Amniotic stem cell (primary cell): ENCODE measurements at places on chromosomes 13 and 19.

GRCh38 chr13:50810998-50811397 lies 32.5 kb downstream of the DLEU7 start:
- no peak for DNase-seq

DNA sequence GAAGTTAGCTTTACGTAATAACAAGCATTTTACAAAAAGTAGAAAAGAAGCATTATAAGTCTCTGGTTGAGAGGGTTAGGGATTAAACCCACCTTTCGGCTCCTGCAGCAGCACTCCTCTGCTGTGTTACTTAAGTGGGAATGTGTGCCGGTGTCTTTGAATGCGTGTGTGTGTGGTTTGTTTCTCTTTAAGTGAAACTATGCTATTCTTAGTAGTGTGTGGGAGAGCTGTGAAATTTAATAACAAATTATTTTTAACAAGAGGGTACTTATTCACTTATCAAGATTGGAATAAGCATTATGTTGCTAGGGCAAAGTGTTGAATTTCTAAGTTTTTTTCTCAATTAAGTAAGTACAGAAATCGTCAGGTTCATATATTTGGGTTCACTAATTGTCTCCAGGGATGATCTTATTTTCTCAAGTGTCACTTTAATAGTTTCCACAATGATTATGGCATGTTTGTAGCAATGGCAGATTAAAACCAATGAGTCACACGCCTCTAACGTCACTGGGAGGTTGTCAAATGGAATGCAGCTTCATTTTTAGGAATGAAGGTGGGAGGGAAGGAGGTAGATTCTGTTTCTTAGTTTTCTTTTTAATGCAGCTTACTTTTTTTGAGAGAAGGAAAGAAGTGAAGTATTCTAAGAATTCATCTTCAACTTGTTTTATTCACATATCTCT lies 151.3 kb downstream of the LMO7 start:
- no peak for DNase-seq

DNA sequence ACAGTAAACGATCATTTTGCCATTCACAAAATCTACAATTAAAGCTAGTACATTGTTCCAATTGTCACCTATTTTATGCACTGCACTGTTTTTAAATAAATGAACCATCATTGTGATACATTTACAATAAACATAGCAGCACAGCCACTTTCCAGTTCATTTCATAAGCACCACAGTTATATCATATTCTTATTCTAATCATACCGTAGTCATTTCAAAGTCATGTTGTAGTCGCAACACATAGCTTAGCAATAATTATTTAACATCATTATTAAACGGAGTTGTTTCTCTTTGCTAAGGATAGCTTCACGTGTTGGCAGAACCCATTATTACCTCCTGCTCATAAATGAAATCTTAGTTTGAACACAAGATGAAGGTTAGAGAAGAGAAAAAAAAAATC lies 2.2 kb upstream of the PCDH9 start:
- DNase-seq: no peak

DNA sequence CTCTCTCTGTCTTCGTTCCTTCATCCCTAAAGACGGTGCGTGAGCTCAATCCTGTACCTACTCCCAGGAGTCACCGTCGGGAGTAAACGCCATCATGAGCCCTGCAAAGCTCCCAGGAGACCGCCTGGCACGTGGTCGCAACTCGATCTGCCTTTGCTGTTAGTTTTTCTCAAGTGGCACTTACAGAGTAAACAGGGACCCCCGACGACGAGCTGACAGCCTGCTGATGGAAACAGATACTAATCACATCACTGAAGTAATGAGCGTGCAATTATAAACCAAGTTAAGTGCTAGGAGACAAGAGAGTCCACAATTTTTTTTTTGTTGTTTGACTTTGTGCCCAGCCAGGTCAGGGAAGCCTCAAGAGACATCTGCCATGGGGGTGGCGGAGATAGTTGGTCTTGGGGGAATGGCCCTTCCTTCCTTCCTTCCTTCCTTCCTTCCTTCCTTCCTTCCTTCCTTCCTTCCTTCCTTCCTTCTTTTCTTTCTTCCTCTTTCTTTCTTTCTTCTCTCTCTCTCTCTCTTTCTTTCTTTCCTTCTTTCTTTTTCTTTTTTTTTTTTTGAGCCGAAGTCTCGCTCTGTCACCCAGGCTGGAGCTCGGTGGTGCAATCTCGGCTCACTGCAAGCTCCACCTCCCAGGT lies 23.6 kb downstream of the CACNG6 start:
- DNase-seq: no peak

- DNase-seq: peak; percentile 89
These were observed 4.2 kb upstream of the SPACA6 start for GRCh38 chr19:51688671-51689571.

DNA sequence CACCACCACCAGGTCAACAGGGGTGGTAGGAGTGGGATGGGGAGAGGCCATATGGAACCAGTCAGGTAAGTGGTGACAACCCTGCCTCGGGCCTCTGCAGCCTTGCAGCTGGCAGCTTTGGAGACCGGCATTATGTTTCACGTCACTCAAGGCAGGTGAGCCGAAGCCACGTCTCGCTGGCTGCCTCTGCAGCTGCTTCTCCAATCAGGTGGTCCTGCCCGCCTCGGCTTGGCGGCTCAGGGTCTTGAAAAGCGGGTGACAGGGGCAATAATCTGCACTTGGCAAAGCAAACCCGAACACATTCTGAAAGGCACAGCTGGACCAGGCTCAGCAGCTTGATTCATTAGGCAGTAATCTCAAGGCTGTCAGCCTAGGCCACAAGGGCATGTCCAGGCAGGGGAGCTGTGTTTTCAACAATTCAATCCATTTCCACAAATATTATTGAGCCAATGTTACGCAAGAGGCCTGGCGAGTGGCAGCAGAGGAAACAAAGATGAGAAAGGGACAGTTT lies 77.4 kb upstream of the PCDH8 start:
- no peak for DNase-seq

DNA sequence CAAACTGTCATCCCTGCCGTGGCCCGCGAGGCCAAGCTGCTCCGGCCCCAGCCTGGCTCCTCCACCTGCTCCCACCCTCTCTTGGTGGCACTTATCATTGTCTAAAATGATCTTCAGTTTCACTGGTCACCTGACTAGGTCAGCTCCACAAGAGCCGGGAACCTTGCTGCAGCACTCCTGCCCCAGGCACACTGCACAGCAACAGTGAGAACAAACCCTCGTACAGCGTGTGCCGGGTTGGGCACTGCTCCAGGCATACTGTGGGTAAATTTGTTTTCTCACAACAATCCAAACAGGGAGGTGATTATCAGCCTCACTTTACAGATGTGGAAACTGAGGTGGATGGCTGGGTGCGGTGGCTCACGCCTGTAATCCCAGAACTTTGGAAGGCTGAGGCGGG lies 8.9 kb downstream of the DEDD2 start:
- no peak for DNase-seq

DNA sequence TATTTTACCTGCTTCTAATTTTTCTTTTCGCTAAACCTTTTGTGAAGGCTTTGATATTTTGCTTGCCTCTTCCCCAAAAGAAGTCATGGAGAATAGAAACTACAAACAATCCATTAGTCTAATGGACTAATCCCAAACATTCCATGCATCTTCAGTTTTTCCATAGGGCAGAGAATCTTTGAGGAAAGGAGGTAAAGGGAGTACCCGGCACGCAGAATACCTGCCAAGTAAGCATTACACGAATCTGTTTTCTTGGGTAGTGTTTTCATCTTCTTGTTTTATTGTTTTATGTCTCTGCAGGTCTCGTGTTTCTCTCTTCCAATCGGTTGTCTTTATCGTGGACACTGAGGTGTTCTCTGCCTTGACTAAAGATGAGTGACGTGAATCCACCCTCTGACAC lies at the start of gene NLRP8:
Gene NLRP8, plus strand, starts transcription at position 301 of the 400 bp plus-strand sequence.
- DNase-seq: no peak

DNA sequence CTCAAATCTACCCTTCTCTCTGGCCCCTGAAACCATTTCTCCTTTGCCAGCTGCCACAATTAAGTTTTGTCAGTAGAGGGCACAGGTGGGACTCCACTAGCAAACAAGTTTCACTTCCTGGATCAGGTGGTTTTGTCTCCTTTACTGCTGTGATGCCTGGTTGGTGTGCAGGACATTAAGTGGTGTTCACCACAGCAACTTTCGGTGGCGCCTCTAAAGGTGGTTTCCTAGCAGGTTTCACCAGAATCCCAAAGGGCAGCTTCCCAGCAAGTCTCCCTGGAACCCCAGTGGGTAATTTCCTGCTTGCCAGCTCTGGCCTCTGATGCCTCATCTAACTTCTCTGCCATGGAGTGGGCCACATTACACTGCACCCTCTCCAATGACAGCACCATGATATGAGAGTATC lies 16.6 kb downstream of the MED4 start:
- DNase-seq: no peak

DNA sequence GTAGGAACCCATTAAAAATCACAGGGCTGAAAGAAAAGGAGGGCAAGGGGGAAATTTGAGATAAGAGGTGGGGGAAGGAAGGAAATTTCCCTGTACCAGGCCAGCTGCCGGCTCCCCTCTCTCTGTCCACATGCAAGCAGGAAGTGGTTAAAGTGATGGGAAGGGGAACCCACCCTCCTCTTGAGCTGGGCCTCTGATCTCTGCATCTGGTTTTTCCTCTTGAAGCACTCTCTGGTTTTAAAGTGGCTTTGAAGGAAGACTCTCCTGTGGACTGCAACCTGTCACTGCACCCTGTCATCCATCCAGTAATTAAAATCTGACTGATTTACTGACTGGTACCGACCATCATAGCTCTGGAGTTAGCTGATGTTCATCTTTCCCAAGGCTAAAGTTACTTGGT lies 239.6 kb downstream of the TSHZ3 start:
- no peak for DNase-seq

DNA sequence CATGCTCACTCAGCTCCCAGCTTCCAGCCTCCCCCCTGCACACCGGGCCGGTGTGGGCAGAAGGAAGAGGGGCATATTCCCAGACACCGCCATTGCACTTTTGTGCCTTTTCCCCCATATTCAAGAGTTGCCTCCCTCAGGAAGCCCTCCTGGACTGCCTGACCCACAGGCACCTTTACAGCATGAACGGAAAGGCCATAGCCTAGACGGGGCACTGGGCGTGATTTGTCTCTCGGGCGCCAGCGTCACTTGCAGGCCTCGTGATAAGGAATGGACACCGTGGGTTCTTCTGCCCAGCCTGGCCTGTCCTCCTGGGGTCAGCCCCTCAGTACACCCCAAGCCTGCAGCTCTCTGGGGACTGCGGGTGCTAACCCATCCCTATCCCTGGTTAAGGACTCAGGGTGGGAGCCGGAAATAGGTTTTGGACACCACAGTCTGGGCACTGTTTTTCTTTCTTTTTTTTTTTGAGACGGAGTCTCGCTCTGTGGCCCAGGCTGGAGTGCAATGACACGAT lies 933 bp upstream of the UQCR11 start:
- no peak for DNase-seq

DNA sequence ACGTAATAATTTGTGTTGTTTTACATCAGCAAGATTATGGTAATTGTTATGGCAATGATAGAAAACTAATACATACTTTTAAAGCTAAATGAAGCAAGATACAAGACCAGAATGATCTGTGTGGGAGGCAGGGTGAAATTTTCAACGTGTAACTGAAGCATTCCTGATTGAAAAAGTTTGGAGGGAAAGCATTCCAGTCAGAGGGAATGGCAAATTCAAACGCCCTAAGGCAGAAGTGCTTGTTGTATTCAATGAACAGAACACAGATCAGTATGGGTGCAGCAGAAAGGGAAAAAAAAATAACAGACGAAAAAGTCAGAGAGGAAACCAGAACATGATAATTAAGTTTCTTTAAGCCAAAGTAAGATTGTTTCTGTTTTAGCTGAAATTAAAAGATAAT lies 928.5 kb upstream of the SLITRK1 start:
- no peak for DNase-seq

DNA sequence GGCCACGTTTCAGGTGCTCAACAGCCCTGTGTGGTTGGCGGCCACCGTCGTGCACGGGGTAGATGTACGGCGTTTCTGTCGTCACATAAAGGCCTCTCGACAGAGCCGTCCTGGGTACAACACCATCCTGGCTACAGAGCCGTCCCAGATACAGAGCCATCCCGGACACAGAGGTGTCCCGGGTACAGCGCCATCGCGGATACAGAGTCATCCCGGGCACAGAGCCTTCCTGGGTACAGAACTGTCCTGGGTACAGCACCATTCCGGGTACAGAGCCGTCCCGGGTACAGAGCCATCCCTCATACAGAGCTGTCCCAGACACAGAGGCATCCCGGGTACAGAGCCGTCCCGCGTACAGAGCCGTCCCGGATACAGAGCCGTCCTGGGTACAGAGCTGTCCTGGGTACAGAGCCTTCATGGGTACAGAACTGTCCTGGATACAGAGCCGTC lies 222.7 kb upstream of the SOX1 start:
- DNase-seq: no peak

DNA sequence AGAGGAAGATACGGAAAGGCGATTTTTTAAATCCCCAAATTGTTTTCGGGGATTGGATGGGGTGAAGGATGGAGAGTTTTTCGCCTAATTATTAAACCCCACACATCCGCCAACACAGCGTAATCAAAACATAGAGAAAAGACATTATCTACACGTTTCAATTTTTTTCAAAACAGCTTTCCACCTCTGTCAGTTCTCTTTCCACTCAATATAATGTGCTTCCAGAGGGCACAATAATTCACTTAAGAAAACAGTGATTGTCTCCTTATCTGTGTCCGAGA lies 435 bp upstream of the OBI1 start:
- no peak for DNase-seq

- no peak for DNase-seq
These were observed 1.1 kb downstream of the IRS2 start for GRCh38 chr13:109785141-109785891.

DNA sequence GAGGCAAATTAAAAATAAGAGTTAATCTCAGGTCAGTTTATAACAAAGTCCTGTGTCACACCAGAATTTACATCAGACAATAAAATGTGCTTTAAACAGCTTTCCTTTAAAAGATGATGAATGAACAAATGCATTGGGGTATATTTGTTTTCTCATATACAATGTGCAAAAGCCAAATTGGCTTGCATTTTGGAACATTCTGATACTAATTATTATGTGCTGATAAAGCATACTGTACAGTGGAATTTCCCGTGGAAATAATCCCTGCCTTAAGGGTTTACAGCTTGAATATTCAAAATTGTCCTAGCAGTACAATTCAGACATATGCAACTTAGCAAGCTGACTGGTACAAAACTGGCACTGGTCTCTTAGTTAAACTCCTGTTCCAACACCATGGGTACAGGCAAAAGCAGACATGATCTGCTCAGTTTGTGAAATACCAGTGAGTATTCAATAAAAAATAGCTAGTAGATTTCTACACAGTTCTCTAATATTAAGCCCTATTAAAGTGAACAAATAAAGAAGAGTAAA lies 373.4 kb downstream of the SLITRK1 start:
- no peak for DNase-seq

DNA sequence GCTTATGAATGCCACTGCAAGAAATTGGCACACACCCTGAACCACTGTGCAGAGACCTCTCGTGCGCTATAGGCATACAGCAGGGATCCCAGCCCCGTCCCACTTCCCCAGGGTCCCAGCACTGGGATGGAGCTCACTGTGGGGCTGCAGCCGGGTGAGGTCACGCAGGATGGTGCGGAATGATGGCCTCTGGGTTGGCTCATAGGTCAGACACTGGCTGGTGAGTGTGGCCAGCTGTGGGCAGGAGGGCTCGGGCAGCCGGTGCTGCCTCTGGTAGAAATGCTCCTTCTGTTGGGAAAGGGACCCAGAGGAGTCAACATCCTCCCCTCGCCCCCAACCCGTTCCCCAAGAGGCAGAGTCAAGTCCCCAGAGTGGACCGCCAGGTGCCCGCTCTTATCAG lies 17.0 kb upstream of the ICAM3 start:
- no peak for DNase-seq
